ENCODE measurements at places on chromosomes 1 and 21.

GRCh38 chr1:89566761-89567174, 42.1 kb downstream of the LRRC8B start:
- DNase-seq: no peak

DNA sequence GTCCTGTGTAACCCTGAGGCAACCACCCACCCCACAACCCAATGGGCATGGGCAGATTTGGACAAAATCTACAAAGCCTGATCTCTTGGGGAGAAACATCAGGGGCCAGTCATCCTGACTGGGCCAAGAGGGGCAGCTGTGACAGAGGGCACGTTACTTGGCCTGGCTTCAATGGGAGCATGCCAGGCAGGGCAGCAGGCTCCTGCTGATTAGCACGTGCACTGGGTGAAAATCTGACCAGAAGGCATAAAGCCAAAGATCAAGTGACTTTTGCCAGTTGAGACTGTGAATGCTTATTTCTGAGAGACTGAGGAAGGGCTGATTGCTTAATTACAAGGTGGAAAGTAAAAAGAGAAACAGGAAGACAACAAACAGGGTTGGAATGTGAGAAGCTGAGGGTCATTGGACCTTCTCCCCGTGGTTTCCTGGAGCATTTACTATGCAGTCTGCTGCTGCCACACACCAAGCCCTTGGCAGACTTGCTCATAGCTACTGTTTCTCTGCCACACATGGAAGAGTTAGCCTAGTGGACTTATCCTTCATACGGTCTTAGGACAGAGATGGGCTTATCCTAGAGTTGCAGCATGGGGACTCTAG, 39.8 kb upstream of the TNR start:
- DNase-seq: no peak

DNA sequence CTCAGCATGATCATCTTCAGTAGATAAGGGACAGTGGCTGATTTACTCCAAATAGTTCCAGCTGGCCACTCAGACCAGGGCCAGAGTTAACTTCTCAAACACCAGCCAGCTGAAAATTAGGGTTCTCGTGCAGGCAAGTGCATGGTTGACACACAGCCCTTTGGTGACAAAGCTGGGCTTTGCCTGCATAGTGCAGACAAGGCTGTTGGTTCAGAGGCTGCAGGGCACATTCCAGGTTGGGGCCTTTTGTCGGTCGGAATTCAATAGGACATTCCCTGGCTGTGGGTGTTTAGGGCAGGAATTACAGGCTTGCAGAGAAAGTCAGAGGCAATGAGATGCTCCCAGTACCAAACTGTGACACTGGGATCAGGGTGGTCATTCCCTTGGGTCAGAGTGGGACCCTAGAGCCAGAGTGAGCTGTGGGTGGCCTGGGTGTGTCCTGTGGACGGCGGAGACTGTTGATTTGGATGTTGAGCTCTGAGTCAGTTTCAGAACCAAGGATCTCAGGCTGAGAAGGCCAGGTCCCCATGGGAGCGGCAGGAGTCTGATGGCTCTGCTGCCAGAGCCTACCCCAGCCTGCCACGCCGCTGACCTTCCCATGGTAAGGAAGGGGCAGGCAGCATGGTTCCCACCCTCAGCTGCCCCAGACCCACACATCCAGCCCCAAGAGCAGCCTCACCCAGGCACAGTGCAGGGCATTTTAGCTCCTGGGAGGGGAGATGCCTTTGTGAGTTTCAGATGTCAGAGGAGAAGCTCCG, 56.2 kb downstream of the STUM start:
- DNase-seq: no peak

DNA sequence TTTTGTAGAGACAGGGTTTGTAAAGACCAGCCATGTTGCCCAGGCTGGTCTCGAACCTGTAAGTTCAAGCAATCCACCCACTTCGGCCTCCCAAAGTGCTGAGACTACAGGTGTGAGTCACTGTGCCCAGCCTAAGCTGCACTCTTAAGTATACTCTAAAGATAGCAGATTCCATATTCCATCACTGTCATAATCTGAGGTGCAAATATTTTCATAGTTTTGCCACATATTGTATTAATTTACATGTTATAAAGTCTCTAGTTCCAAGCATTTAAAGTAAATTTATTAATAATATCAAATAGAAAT, 121.3 kb downstream of the HFM1 start:
- no peak for DNase-seq

DNA sequence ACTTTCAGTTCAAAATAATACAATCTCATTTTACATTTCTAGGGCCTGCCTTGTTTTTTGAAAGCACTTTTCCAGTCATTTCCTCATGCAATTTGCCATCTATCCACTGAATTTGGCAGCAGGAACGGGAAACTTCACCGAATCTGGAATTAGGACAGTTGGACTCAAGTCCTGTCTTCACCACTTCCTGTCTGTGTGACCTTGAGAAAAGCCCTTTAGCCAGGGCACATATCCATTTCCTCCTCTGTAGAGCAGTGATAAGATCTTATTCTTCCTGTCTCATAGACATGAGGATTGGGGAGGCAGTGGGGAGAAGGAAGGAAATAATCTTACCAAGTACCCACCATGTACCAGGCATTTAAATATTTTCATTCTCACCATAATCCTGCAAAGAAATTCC, 12.0 kb downstream of the VAV3 start:
- no peak for DNase-seq
